ENCODE measurements at places on chromosomes 5 and 9.

GRCh38 chr5:83312663-83313062 lies 158.9 kb upstream of the VCAN start:
- DNase-seq = no peak

DNA sequence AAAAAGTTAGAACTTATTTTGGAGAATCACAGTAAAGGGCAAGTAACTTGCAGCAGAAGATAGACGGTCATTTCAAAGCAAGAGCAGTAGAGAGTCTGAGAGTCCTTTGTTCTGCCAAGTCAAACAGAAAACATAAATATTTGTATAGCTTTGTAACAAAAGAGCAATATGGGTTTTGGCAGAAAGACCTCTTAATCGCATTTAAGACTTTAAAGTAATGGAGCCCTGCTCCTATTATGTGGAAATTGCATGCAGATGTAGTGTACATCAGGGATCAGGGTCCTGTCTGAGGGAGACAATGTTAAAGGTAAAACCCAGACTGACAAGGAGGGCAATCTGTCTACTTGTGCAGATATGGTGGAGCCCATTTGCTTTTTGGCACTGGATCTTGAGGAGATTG lies 87.2 kb downstream of the PGM5 start:
- DNase-seq = no peak

- DNase-seq = no peak
These were observed 8.8 kb downstream of the FAM200C start for GRCh38 chr5:160390787-160391696.

DNA sequence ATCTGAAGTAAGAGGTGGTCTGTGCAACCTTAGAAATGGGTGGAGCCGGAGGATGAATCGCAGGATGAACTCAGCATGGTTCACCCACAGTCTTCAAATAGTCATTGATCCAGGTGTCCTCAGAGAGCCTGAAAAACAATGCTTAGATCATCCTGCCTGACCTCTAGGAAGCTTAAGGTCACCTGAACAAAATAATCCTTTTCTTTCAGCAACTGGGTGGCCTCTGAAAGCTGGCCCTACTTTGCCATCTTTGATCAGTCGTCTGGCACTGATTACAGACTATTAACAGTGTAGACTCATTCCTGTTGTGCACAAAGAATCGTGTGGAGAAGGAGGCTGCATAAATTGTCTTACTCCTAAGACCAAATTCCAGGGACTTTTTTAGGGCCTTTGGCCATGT lies 50.7 kb downstream of the PIP5K1B start:
- DNase-seq = no peak

DNA sequence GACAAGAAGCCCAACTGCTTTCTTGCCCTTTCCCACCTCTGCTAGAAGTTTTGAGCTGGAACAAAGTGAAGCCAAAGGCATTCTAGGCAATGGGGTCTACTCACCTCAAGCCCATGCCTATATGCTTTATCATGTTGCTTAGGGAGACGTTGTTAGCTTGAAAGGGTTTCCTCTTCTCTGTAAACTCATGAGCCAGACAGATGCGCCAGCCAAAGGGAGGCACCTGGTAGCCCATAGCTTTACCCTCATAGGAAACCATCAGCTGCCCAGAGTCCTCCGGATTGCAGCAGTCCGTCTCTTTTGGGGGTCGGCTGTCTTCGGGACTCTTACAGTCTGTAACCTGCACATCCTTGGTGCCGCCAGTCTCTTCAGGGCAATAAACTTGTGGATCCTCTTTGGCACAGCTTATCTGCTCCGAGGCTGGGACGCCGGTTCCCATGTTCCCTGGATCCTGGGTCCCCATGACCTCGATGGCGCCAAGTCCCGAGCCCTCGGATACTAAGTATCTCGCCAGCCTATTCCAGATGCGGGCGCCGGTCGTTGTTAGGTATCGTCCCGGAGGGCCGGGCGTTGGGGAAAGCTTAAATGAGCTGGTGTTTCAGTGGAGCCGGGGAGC lies 678 bp downstream of the GBA2 start:
- DNase-seq = no peak

DNA sequence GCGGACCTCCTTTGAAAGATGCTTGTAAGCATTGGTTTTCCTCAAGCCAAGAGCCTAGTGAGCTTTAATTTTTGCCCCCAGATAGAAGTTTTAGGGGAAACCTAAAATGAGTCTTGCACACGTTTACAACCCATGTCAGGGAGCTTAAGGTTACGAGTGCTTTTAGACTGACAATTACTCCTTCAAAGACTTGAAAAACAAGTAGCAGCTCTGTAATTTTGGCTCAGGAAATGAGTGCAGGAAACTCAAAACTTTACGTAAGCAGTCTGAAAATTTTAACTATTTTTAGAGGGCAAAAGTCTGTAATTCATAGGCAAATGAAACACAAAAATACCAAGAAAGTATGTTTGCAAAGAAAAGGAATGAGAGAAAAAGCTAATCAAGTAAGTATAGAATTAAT lies 36.8 kb downstream of the UBE2QL1 start:
- DNase-seq = no peak

DNA sequence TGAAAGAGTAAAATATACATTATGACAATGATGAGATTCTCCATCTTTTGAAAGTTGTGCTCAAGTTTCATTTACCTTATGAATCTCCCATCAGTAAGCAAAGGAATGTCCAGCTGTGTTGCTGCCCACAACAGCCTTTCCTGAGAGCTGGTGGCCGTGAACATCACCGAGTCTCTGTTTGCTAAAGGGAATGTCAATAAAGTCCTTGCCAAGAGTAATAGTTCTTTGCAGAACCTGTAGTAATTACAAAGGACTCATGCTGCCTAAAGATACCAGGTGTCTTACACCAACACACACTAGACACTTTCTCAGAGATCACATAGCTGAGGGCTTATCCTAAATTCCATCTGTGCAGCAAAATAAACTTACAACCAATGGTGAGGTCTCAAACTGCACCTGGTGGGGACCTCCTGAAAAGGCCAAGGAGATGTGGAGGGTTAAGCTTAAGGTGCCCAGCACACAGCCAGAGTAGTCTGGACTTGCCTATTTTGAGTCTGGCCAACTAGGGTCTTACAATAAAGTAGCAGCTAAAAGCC lies 111.1 kb upstream of the DAPK1 start:
- DNase-seq = no peak

- no peak for DNase-seq
These were observed 65.3 kb downstream of the CFAP95 start for GRCh38 chr9:69885931-69886330.

DNA sequence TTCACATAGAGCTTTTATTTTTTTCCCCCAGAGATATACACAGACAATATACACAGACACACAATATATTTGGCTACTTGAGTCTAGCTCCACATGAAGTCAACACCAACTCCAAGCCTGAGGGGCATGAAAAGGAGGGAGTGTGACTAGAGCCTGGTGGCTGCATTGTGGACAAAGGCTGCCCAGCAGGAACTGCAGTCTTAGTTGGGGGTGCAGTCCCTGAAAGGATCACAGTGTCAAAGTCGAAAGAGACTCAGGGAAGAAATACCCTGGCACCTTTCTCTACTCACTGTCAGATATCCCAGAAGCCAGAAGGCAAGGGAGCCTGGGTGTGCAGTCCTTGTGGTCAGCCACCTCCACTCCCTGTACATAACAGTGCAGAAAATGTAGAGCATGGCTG lies 231.6 kb upstream of the RPS23 start:
- DNase-seq = no peak

GRCh38 chr5:64532657-64533056 lies 26.8 kb downstream of the RGS7BP start:
- DNase-seq = no peak

GRCh38 chr5:33855396-33855795 lies 36.4 kb downstream of the ADAMTS12 start:
- no peak for DNase-seq
